ENCODE measurements at places on chromosomes 2 and 18.

DNA sequence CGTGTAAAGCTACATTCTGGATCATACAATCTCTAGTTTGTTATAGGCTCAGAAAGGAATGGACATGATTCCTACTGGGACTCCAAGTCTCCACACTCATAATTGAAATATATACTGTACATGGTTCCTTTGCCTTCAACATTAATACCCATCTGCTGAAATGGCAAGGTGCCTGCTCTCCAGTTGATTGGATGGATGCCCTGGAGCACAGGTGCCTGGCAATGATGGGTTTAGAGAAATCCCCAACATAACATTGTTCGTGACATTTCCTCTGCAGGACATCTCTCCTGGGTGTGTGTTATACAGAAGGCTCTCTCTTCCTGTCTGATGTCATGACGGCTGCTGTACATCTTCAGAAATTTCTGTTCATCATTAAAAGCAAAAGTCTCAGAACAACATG is 449.7 kb upstream of the CWC22 start:
- no peak for DNase-seq

DNA sequence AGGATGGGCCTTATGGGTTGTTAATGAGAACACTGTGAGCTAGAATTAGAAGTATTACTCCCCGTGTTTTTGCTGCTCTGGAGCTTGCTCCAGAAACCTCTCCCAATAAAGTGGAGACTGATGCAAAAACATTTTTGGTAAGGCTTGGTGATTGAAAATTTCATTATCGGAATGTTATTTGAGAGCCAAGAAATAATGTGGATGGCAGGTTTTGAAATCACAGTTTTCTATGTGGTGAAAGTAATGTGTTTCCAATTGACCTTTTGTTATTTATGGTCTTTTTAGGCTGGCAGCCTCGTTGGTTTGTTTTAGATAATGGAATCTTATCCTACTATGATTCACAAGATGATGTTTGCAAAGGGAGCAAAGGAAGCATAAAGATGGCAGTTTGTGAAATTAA is 5.1 kb downstream of the PLEKHA3 start:
- DNase-seq = no peak

- no peak for DNase-seq
Observed at GRCh38 chr2:186751790-186752189, 57.9 kb downstream of the FAM171B start.

GRCh38 chr2:198440833-198441232 is 636.4 kb downstream of the PLCL1 start:
- no peak for DNase-seq

GRCh38 chr2:112915300-112916144 is 4.6 kb downstream of the IL37 start:
- DNase-seq = no peak

GRCh38 chr2:38485734-38486133 is 108.7 kb upstream of the ATL2 start:
- no peak for DNase-seq

GRCh38 chr2:111694700-111695101 is 189.3 kb downstream of the ANAPC1 start:
- no peak for DNase-seq

GRCh38 chr18:42131066-42131929 is 176.3 kb downstream of the PIK3C3 start:
- no peak for DNase-seq

DNA sequence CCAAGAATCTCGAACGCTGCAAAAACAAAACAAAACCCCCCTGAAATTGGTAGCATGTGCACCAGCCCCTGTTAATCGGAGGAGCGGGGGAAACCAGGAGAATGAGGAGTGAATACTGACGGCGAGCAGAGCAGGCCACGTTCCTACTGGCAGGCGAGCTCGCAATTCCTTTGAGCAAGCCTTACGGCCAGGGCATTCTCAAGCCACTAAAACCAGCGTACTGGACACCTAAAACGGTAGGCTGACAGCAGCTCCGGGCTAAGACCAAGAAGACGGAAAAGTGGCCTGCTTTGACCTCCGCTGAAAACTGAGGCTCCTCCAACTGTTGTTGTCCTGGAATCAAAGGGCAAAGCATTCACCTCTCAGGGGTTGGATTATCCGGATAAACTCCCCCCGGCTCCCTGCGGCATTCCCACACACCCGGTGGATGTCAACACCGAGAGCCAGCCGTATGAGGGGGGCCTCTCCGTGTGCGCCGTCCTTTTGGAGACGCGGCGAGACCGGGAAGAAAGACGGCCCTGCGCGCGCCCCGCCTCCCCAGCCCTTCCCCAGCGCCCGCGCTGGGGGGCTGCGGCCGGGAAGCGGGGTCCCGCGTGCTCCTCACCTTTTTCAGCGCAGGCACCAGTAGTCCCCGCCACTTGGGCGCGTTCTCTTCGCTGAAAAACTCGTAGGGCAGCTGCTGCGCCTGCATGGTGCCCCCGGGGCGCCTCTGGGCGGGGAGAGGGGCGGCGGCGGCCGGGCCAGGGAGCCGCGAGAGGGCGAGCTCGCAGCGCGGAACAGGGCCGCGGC is 925 bp downstream of the SOS1 start:
- peak; percentile 61 for DNase-seq

- DNase-seq = no peak
Observed at GRCh38 chr2:172021074-172021931, 21.6 kb downstream of the METAP1D start.

- DNase-seq = no peak
Observed at GRCh38 chr2:228048838-228049490, 132.5 kb downstream of the SPHKAP start.

DNA sequence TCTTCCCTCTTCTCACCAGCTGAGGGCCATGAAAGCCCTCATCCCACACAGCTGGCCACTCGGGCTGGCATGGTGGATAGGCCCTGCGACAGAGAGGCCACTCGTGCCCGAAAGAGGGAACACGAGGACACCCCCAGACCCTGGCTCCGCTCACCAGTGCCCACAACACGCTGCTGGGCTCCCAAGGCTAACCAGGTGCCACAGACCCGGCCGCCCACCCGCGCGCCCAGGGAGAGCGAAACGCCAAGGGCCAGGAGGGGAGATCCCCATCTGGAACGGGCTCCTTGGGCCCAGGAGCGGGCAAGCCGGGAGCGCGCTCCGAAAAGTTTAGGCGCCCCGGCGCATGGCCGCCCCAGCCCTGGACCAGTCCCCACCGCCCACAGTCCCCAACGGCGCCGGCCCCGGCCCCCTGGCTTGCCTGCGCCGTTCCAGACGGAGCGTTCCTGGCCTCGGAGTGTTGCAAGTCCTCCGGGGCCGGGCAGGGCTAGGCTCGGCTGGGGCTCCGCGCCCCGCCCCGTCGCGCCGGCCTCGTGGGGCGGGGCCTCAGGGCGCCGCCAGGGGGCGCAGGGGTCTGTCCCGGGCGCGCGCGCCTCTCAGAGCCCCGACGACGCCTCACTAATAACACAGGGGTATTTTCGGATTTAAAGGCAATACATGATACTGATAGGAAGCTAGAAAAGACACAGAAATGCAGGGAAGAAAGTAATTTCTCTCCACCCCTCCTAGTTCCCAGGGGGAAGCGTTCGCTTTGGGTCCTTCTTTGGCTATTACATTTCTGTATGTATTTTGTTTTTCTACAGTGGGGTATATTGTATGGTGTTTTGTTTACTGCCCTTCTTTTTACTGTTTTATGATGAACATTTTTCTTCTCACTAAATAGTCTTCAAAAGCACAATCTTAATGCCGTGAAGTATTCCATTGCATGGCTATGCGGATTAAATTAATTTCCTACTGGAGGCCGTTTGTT is at the start of gene TMBIM1:
TMBIM1 (minus strand) TSS at position 456 of the 967 bp plus-strand sequence. CDS start 10,362 bp downstream, outside the sequence.
- peak; percentile 78 for DNase-seq

GRCh38 chr2:64586883-64587481 is 62.9 kb downstream of the AFTPH start:
- DNase-seq = no peak

DNA sequence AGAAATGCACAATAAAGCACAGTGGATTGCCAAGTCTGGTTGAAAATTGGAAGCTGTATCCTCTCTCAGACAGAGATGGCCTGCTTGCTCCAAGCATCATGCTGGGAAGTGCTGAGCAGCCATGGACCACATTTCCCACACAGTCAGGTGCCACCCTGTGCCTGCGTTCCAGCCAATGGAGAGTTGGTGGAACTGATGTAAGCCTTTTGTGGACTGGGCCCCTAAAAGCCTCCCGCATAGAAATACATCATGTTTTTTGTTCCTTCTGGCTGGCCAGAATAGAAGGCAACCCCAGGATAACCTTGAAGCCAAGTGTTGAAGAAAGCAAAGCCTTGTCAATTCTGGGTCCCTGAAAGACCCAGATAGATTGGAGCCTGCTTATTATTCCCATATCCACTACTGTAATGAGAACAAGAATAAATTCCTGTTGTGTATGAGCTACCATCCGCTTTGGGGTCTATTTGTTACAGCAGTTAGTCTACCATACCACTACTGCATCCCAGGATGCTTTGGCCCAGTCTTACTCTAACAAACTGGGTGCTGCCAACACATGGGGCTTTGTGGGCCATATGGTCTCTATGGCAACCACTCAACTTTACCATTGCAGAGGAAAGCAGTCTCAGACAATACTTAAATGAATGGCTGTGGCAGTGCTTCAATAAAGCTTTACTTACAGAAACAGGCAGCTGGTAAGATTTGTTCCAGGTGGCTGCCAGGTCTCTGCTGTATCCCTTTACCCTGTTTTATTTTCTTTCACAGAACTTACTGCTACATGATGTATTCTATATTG is 65.4 kb downstream of the POLE4 start:
- DNase-seq = no peak

DNA sequence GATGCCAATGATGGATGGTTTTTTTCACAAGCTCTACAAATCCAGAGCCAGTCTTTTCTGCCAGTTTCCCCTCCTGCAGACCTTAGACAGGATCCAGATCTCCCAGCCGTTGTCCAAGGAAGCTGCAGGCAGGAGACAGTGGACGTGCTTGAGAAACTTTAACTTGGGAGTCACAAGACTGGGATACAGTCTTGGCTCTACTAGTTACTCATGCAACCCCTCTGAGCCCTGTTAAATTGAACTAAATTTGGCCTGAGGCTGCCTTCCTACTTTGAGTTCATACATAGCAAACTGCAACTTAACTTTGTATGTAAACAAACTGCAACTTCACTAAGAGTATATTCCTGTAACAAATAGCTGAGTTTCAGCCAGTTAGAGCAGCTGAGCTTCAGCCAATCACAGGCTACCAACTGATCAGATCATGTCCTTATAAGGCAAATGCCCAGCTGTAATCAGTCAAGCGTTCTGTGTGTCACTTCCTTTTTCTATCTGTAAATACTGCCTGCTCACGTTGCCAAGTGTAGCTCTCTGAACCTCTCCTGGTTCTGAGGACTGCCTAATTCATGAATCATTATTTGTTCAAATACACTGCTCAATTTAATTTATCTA is 140.9 kb downstream of the CAPN13 start:
- DNase-seq = no peak

DNA sequence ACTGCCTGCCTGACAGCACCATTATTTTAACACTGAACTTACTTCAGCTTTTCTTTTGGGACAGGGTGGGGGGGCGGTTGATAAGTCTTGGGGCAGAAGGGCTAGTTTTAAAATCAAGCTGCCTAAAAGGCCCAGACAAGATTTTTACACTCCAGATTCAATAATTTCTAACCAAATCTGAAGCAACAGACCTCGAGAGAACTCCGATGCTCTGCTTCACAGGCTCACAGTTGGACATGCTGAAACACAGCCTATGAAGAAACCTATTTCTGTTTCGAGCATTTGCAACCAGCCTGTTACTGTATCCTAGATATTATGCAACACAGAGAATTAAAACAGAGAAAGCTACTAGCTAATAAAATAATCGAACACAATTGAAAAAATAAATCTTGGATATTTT is 1.3 kb upstream of the MYT1L start:
- no peak for DNase-seq

GRCh38 chr2:64655873-64656272 is 2.2 kb upstream of the SERTAD2 start:
- no peak for DNase-seq

- no peak for DNase-seq
Observed at GRCh38 chr2:240259201-240259923, 118.9 kb upstream of the OTOS start.

GRCh38 chr18:50806208-50806616 is 13.6 kb downstream of the MRO start:
- DNase-seq = no peak

GRCh38 chr2:123851281-123851680 is 173.8 kb upstream of the CNTNAP5 start:
- no peak for DNase-seq

DNA sequence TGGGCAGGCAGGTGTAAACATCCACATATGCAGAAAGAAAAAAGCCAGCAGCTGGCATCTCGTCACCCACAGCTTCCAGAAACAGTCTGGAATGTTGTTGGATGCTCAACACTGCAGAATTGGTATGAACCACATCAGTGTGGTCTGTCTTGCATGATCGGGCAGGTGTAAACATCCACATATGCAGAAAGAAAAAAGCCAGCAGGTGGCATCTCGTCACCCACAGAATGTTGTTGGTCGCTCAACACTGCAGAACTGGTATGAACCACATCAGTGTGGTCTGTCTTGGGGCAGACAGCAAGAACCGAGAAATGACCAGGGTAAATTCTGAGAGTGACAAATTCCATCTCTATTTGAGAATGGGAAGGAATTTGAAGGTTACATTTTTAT is 39.6 kb downstream of the DOCK10 start:
- peak; percentile 14 for DNase-seq

DNA sequence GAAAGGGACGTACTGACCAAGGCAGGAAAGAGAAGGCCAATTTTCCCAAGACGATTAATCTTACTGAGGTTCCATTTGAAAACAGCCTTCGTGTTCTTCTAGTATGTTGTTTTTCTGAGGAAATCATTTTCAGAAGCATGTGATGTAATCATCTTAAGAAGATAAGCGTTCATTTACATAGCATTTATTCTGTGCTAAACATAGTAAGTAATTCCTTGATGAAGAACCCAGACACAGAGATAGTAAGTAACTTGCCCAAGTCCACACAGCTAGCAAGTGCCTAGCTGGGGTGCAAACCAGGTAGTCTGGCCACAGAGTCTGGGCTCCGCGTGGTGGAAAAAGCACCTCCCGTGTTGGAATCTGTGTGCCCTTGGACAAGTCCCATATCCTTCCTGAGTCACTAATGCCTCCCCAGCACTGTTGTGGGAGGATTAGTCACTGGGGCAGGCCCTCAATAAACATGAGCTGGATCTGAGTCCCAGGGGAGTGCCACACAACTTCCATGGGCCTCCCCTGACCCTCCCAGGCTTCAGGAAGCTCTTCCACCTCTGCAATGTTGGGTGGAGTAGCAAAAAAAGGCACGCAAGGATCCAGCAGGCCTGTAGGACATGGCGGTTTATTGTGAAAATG is 26.9 kb upstream of the ASAP2 start:
- no peak for DNase-seq

DNA sequence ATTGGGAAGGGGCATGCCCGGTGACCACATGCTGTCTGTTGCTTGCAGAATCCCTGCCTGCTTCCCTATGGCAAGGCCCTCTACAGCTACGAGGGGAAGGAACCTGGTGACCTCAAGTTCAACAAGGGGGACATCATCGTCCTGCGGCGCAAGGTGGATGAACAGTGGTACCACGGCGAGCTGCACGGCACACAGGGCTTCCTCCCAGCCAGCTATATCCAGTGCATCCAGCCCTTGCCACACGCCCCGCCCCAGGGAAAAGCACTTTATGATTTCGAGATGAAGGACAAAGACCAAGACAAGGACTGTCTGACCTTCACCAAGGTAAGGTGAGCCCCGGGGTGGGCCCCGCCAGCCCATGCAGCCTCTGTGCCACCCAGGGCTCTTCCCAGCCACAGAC is 218.6 kb downstream of the SH3RF3 start:
- DNase-seq = no peak
